ENCODE measurements at places on chromosomes 2 and 18.

GRCh38 chr18:75654386-75654785 is 226.9 kb upstream of the SMIM21 start:
- DNase-seq, result no peak

DNA sequence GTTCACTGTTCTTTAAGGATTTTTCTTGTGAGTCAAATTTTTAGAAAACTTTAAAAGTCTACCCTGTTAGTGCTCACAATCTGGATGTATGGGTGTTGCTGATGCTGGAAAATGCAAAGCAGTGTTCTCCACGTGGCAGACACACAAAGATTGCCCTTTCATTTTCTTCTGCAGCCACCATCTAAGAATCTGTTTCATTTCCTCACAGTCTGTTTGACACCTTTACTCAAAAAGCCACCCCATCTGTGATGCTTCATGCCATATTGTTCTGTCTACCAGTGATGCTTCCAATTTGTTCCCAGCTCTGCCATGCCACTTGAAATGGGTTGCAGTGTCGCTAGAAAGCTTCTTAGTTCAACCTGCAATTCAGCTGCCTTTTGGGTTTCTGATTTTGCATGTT is 464.2 kb upstream of the UBE2E3 start:
- no peak for DNase-seq

- no peak for DNase-seq
These were observed 10.3 kb upstream of the FTCDNL1 start for GRCh38 chr2:199861132-199861774.

DNA sequence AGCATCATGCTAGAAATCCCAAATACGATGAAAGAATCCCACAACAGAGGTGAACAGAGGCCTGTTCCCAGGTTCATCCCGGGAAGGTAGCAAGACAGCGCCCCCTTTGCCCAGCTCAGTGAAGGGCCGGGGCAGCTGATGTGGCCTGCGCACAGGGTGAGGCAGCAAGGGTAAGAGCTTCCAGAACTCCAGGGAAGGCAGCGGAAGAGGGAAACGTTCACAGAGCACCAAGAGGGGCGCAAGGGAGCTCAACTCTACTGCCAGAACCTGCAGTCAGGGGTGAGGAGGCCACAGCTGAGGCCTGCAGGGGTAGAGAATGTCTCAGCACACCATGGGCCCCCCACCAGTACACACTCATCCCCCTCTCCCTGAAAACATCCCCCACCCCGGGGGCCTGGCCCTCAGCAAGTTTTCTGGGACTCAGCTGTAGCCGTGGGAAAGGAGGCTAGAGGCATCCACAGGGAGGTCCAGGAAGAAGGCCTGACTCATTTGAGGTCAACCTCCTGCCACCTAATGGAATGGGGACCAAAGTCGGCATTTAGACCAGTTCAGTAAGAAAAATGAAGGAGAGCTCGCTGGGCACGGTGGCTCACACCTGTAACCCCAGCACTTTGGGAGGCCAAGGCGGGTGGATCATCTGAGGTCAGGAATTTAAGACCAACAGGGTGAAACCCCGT is 95.6 kb upstream of the ASAP2 start:
- DNase-seq, result no peak

GRCh38 chr2:83291083-83291482 is 1168.0 kb downstream of the SUCLG1 start:
- DNase-seq, result no peak

GRCh38 chr2:133602538-133602937 is 34.3 kb upstream of the NCKAP5 start:
- DNase-seq, result no peak

- DNase-seq, result no peak
These were observed 18.3 kb downstream of the MAIP1 start for GRCh38 chr2:199973703-199974102.

- no peak for DNase-seq
These were observed 1131.2 kb downstream of the TSN start for GRCh38 chr2:122886479-122887145.

DNA sequence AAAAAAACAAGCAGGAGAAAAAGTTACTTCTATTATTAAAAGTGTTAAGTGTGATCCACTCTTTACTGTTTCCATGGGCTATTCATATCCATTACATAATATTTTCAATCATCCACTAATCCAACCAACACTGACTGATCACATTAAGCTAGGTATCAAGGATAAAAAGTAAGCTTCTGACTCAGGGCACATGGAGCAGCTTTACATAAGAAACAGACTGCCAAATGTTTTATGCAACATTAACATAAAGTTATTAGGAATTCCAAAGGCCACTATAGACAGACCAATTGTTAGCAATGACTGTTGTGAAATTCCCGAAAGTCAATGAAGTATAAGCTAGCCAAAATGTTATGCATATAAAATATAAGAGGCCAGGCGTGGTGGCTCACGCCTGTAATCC is 277.6 kb downstream of the ZEB2 start:
- DNase-seq, result no peak

- DNase-seq, result no peak
These were observed 84.8 kb upstream of the CRIM1 start for GRCh38 chr2:36270758-36271157.

DNA sequence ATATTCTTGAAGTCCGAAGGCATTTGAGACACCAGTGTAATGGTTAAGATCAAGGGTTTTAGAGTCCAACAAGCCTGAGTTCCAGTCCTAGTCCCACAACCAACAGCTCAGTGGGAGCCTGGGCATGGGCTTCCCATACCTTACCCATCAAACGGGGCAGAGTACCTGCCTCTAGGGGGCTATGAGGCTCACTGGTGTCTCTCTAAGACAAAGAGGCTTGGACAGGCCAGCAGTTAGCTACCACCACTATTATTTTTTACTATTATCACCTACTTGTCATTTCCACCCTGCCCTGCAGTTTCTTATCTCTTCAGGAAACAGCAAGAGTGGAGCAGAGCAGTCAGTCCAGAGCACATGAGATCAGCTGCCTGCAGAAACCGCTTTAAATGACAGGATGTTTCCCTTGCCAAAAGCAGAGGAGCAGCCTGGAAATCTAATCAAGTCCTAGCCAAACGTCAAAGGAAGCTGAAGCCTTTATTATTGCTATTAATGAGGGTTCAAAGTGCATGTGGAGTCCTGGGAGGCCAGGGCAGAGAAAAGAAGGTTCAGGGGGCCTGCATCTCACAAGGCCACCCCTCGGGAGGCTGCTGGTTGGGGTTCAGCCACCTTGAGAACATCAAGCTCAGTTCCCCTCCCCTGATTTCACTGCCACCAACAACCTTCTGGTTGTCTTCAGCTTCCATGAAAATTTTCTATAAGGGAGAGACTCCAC is 66.6 kb downstream of the STPG4 start:
- DNase-seq, result no peak

GRCh38 chr2:39099870-39100728 is 20.8 kb downstream of the SOS1 start:
- no peak for DNase-seq

GRCh38 chr18:28529644-28530043 is 352.7 kb upstream of the CDH2 start:
- no peak for DNase-seq

DNA sequence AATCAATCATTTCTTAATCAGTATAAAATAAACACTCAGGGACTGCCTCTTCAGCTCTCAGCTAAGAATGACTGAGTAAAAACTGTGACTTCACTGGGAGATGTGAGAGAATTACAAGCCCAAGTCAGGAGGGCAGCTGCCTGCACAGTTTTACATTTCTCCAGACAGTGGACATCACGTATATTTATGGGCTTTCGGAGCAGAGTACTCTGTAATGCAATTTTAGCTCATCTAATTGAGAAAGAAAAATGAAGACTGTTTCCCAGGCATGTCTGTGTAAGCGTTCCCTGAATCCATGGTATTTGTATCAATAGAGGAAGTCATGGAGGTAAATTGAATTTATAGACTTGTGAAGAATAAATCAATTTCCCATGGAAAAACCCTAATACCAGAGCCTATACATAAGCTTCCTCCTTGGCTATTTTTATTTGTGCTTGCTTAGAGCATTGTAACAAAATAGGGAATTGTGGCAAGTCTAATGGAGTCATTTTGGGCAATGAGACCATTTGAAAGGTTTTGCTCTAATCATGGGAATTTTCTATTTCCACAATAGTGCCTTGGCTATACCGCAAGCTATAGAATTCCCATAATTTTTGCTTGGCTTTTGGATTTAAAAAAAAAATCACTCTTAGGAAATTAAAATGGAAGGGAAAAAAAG is 87.2 kb downstream of the SLC5A7 start:
- DNase-seq, result no peak

- no peak for DNase-seq
These were observed 239.3 kb downstream of the IRS1 start for GRCh38 chr2:226560325-226560724.

DNA sequence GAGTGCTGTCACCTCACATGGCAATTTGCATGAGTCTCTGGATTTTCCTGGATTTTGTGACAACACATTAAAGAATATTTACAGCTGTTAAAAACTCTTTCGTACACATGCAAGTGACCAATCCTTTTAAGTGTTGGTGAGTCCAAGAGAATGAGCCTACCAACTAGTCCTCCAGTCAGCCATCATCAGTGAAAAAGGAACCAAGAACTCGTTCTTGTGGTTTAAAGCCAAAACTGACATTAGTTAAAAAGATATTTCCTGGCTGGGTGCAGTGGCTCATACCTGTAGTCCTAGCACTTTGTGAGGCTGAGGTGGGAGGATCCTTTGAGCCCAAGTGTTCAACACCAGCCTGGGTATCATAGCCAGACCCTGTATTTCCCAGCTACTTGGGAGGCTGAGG is 215.4 kb upstream of the ITGA4 start:
- no peak for DNase-seq

GRCh38 chr2:128727914-128728313 is 409.2 kb upstream of the HS6ST1 start:
- no peak for DNase-seq

- DNase-seq, result no peak
These were observed 128.8 kb downstream of the KCNJ3 start for GRCh38 chr2:154827286-154827685.

DNA sequence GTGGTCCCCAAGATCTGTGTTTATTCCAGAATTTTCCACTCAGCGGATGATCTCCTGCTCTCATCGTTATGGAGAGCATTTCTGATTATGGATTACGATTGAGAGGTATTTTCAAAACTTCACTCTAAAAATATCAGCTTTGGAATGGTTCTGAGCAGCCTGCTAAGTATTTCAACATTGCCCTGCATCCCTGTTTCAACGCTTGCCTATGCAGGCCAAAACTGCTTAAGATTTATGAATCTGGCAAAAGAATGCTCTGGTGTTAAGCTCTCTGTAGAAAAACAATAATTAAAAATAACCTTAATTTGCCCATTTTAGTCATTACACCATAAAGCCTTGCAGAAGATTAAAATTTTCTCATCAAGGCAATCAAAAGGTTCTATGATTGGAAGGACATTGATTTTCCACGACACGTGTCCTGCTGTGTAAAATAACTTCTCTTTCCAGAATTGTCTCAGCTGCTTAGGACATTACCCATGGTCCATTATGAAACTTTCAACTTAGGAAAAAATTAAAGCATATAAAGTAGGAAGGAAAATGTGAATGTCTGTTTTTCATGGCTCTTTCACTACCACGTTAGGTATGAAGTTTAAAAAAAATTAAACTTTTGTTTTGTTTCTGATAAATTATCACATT is 229.9 kb downstream of the ACKR3 start:
- DNase-seq, result no peak

DNA sequence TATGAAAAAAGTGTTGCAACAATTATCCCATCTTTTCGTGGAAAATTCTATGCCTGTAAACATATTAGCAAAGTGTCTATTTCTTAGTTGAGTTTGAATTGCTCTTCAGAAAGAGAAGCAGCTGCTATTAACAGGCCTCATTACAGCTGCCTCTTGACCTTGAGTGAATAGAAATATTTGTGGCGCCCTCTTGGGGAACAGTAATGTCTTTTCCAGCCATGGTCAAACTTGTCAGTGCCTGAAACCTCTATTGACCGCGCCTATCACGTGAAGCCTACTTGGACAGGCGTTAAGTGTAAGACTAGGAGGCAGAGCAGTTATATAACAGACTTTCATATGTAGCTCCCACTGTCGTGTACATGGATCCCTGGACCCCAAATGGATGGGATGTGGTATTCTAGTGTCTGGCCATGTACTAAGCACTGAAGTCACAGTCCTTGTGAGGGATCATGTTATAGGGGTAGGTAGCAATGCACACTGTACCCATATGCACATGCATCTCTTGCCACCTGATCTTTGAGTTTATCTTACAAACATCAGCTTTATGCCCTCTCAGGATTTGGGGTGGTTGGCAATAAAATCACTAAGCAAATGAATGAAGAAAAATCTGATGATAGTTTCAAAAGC is 245.0 kb downstream of the PTGR3 start:
- DNase-seq, result peak; percentile 61

DNA sequence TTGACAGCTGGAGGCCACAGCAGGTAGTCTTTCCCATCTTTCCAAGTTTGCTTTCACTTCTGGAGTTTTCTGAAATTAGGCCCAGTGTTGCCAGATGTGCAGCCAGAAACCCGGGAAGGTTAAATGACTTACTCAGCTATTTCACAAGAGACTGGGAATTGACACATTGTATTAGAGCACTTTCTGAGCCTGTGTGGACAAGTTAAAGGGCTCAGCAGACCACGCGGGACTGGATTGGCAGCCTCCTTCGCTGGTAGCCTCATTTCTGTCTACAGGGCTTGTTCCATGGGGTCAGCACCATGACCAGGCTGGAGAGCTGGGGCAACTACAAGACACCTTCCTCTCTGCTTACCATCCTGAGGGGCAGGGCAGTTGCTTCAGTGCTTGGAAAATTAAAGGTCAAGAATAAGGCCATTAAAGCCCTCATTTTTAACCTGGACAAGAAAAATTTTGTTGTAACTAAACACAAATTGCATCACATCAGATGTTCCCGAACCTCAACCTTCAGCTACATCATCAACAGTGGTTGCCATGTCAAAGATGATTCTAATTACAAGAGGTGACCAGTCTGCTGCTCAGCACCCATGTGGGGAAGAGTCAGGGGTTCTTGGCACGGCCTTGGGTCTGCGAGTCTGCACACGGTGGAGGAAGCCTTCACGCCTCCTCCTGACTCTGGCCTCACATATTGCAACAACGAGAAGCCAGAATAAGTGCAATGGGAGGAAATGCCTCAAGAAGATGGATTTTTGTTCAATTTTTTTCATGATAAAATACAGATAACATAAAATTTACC is 279.5 kb upstream of the RAB6C start:
- no peak for DNase-seq

- no peak for DNase-seq
These were observed 6.7 kb upstream of the IL1A start for GRCh38 chr2:112791019-112791418.

- peak; percentile 10 for DNase-seq
These were observed 209.7 kb upstream of the SIX2 start for GRCh38 chr2:45218931-45219339.

DNA sequence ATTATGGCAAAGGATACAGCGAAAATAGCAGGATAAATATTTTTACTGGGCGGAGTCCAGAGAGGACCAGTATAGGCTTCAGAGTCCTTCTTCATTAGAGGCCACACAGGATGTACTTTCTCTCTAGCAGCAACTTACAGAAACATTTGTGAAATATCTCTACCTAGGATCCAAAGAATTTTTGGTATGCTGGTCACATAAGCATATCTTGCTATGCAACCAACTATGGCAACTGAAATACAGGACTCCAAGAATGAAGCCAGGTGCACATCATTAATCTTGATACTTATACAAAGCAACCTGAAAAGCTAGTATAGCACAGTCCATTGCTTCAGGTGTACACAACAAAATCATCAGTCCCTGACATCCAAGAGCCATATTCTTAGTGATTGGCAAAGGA is 59.1 kb upstream of the NABP1 start:
- no peak for DNase-seq

GRCh38 chr2:159146996-159147666 is 139.4 kb downstream of the WDSUB1 start:
- DNase-seq, result no peak

Data from NCI-H2107 (cell line).